ENCODE measurements at places on chromosomes 1 and 21. TPM values are rescaled to one million over a fixed set of nuclear protein-coding genes. Genes with fewer than 3 reads are reported as not detected.

The TEX38 gene
- not detected for total RNA-seq

The LIN28A gene
- total RNA-seq = not detected

The LCE1E gene
- not detected for total RNA-seq

The RIMS3 gene
- 2.5 TPM for total RNA-seq

The ATF6 gene
- 29.5 TPM for total RNA-seq

The RPTN gene
- not detected for total RNA-seq

The HMGB4 gene
- total RNA-seq = not detected

The GPR137B gene
- total RNA-seq = 4.2 TPM

The ZFP69B gene
- 2.8 TPM for total RNA-seq

The TMIGD3 gene
- not detected for total RNA-seq

The RIIAD1 gene
- total RNA-seq = not detected

The ATP5IF1 gene
- total RNA-seq = 146 TPM
